ENCODE measurements at places on chromosomes 4 and X.

- DNase-seq = no peak
These were observed 35.2 kb upstream of the LNX1 start for GRCh38 chr4:53626491-53626890.

DNA sequence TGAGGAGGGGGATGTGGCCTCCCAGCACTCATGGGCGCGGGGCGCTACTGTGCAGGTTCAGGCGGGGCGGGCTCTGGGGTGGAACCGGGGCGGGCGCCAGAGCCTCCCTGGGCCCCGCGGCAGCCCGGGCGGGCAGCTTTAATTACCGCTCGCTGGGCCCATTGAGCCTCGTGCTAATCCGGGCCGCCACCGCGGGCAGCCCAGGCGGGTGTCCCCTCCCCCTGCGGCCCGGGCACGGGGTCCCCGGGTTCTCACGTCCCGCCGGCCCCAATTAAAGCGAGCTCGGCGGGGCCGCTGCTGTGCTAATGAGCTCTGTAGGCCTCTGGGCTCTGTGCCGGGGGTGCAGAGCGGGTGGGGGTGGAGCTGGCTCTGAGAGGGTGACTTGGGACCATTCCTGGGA lies 22.8 kb upstream of the FGFR3 start:
- no peak for DNase-seq

DNA sequence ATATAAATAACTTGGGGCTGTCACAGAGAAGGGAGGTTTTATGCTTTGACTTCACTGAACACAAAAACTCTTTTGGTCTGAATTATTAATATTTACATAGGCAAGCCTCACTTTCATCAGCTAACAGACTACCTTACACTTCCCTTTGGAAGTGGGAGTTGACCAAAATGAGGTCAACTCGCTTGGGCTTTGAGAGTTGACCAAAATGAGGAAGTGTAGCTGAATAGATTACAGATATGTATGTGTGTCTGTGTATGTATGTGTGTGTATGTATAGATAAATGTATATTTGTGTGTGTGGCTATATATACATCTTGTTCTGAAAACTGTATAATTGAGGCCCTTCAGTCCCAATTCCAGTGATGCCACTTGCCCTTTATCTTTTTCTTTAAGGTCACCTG lies 113.3 kb upstream of the IL13RA1 start:
- DNase-seq = no peak

- DNase-seq = no peak
These were observed 73.3 kb downstream of the ALPK1 start for GRCh38 chr4:112370466-112370865.

GRCh38 chrX:110966839-110967238 lies 129.2 kb upstream of the PAK3 start:
- DNase-seq = no peak

DNA sequence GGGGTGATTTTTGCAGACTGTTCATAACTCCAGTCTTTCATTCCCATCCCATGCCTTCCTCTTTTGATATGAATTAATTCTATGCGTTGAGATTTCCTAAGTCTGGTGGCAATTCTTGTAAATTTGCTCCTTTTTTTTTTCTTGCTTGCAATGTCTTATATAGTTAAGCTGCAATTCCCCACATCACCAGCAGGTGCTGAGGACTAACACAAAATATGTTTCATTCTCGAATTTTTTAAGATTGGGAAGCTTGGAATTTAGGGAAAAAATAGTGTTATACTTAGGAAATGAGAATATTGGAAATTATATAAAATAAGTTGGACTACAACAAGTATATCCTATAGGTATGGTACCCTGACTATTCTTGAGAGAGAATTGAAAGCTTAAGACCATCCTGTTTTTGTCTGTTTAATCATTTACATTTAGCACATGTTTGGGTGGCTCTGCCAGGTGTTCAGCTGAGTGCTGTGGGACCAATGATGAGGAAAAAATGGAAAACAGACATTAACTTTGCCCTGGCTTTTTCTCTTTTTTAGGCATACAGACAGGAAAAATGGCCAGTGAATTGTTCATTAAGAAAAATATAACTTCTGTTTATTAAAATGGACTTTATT lies 30.2 kb downstream of the AFF2 start:
- no peak for DNase-seq

- DNase-seq = no peak
These were observed 382.4 kb upstream of the GALNT7 start for GRCh38 chr4:172786039-172786792.

- DNase-seq = no peak
These were observed 78.6 kb upstream of the MXRA5 start for GRCh38 chrX:3425031-3425430.

Measured in forelimb muscle (tissue), 1 donor.